ENCODE measurements at places on chromosomes 16 and 17.
A peak's percentile ranks its signal among the peaks of the same experiment; 100 is the strongest.

DNA sequence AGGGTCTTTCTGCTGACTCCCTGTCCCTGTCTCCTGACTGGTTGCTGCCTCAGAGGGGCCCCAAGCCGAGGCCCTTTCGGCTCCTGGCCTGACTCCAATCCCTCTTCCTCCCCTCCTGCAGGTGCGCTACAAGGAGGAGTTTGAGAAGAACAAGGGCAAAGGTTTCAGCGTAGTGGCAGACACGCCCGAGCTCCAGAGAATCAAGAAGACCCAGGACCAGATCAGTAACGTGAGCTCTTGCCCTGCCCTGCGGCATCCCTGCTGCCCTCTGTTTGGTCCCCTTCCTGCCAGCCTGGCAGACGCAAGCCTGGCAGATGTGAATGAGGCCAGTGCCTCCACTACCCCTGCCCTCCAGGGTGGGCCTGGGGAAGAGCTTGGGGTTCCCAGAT is 27.1 kb upstream of the LASP1NB start:
- no peak for DNase-seq

GRCh38 chr16:71276589-71277334 is 12.4 kb downstream of the CMTR2 start:
- DNase-seq: no peak

DNA sequence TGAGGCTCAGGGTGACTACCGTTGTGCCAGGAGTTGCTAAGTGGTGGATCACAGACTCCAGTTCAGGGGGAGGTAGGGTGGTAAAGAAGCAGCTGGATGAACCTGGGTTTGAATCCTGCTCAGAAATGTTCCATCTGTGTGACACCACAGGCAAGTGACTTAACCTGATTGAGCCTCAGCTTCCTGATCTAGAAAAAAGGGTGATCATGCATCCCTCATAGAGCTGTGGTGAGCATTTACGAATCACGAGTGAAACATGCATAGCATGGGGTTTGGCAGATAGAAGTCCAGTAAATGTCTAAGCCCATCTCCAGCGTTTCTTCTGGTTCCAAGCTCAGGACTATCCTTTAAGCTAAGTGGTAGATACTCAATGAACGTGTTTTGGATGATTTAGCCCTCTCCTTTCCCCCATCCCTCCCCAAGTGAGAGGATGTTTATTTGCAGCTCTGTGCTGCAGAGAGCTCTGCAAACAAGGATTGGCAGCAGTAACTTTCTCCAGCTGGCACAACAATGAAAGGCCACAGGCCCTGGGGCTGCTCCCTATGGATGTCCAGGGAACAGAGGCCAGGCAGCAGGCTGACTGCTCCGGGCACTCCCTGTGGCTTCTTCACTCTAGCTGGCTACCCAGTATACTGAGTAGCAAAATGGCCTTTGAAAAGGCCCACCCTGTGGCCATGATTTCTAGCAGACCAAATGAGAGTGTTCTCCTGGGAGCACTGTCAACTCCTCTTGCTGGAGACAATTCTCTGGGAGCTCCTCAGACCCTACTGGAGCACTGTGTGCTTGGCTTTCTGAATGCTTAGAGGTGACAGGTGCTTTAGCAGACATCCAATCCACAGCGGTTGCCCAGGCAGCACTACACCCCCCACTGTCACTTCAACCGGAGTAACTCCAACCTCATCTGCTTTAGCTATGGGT is 21.3 kb downstream of the CA4 start:
- no peak for DNase-seq

- DNase-seq: peak; percentile 1
These were observed 18.2 kb downstream of the IL34 start for GRCh38 chr16:70664325-70665112.

GRCh38 chr17:81228420-81228819 is 5.7 kb upstream of the CEP131 start:
- DNase-seq: no peak

GRCh38 chr17:63222655-63223054 is 223.5 kb downstream of the CYB561 start:
- DNase-seq: no peak

- no peak for DNase-seq
These were observed 45.0 kb downstream of the ESRP2 start for GRCh38 chr16:68190736-68191510.

GRCh38 chr16:3587547-3588110 is 10.4 kb upstream of the NLRC3 start:
- no peak for DNase-seq

DNA sequence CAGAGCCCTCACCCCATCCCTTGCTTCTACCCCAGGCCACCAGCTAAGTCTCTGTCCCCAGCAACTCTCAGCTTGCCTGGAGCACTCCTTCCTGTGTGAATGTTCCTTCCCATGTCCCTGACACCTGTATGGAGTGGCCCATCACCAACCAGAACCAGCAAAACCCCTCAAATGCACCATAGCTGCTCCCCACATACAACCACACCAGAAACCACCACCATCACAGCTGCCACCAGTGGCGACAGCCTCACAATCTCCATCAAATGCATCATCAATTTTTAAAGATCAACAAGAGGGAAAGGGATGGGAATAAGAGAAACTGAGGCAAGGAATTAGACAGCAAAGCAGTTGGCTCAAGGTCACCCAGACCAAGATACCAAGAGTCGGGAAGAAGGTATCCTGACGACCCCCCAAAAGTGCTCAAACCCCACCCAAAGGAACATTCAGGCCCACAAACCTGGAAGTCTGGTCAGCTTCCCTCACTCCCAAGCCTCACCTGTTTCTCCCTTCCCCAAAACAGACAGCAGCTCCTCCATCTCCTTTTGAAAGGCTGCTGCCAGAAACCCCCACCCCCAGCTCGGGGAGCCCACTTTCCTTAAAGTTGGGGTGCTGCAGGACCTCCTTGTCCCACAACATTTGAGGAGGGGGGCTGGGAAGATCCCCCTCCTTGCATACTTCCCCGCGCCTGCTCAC is 1.8 kb downstream of the SRCIN1 start:
- DNase-seq: no peak

GRCh38 chr17:49580981-49581647 is 5.4 kb downstream of the NXPH3 start:
- DNase-seq: no peak

GRCh38 chr17:82332669-82333278 is 792 bp downstream of the SECTM1 start:
- no peak for DNase-seq

GRCh38 chr17:70426752-70427151 is 257.4 kb downstream of the KCNJ2 start:
- DNase-seq: no peak

- DNase-seq: no peak
These were observed 399.9 kb upstream of the CDH11 start for GRCh38 chr16:65521633-65522328.

GRCh38 chr16:23452221-23452571 is 793 bp downstream of the COG7 start:
- DNase-seq: no peak

- no peak for DNase-seq
These were observed 243.9 kb upstream of the TBX2 start for GRCh38 chr17:61155590-61156237.

DNA sequence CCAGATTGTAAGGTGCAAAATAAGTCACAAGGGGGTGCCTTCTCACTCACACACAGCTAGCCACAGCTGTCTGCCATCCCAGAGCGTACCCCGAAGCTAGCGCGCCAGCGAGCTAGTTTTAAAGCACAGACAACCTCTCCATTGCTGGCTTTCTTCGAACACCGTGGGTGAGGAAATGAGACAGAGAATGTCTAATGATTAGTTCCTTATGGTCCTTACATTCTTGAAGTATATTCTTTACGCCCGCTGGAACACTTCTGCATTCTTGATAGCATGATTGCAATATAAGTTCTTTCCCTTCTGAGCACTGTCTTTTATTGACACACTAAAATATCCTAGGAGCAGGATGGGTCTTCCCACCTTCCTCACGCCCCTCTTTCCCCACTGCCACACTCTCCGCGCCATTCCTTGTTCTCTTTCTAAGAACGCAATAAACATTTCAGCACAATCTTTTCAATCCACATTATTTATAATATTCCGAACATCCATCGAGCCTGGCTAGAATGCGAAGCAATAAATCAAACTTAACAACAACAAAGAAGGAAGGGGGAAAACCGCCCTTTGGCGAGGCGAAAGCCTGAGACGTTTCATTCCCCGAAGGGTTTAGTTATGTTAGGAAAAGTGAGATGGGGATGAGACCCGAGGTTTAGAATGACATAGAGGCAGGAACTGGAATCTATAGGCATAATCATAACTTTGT is 251.3 kb downstream of the NTN1 start:
- DNase-seq: no peak

DNA sequence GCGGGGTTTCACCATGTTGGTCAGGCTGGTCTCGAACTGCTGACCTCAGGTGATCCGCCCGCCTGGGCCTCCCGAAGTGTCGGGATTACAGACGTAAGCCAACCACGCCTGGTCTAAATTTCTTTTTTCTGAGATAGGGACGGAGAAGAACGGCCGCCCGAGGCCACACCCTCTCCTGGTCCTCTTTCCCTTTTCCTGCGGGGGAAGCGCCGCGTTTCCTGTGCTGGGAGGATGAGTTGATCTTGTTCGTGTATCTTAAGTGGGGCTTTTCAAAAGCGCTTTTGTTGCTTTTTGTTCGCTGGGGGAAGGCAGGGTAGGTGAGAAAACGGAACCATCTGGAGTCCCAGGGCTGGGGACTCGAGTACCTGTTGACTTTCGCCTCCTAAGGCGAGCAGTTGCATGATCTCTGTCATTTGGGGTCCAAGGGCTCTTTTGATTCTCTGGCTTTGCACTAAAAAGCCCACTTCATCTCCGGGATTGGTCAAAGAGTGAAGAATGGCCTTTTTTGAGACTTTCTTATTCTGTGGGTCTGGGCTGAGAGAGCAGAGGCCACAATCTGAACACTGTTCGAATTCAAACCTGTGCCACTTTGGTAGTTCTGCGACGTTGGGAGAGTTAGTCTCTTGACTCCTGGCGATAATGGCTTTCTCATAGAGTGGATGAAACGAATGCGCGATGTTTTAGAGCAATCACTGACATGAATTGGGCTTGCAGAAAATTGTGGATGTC is 1.3 kb downstream of the FUS start:
- no peak for DNase-seq

DNA sequence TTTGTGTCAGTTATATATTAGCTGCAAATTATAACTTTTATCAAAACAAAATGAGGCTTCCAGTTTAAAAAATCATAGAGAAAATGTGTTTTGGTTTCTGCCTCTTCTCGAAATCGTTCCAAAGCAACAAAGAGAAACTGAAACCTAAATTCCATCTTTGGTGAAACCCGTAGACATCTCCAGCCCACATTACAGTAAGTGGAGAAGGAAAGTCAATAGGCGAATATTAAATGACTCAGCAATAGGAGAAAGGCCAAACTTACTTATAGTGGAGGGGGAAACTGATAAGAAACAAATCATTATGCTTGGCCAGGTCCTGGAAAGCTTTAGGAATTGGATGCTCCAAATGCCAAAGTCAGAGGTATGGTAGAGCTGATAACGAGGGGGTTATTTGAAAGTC is 103.0 kb upstream of the SHISA6 start:
- no peak for DNase-seq

GRCh38 chr16:12965274-12965804 is 63.9 kb downstream of the SHISA9 start:
- no peak for DNase-seq

DNA sequence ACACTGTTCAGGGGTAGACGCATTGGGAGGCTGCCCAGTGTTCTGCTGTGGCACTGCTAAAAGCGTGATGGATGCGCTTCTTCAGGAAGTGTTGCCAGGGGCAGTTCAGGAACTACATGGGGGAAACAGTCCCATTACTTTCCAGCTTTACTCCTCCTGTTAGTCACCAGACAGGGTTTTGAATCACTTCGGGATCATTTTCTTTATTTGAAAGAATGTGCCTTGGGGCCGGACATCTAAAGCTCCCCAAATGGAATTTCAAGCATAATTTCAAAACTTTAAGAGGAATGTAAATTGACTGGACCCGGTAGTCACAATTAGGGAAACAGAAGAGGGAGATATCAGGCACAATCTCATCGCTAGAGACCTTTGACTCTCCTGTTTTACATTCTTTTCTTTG is 1.3 kb upstream of the KRTAP2-1 start:
- DNase-seq: no peak

DNA sequence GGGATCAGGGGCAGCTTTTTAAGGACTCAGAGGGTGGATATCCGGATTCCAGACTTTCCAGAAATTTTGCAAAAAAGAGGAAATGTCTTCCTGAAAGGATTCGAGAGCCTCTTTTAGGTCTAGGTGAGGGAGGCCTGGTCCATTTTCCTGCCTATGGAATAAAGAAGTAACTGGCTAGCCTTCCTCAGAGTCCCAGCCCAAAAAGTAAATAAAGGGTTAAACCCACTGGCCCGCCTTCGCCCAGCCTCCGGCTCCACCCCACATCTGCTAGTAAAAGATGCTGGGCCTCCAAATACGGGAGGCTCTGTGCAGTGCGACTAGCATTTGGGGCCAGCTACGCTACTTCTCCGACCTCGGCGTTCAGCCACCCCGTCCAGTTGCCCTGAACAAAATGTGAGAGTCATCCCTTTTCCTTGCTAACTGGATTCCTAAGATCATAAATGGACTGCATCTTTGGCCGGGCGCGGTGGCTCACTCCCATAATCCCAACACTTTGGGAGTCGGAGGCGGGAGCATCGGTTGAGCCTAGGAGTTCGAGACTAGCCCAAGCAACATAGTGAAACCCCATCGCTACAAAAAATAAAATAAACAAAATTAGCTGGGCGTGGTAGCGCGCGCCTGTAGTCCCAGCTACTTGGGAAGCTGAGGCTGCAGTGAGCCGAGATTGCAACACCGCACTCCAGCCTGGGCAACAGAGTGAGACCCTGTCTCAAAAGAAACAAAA is 824 bp upstream of the MPP2 start:
- DNase-seq: peak; percentile 29

DNA sequence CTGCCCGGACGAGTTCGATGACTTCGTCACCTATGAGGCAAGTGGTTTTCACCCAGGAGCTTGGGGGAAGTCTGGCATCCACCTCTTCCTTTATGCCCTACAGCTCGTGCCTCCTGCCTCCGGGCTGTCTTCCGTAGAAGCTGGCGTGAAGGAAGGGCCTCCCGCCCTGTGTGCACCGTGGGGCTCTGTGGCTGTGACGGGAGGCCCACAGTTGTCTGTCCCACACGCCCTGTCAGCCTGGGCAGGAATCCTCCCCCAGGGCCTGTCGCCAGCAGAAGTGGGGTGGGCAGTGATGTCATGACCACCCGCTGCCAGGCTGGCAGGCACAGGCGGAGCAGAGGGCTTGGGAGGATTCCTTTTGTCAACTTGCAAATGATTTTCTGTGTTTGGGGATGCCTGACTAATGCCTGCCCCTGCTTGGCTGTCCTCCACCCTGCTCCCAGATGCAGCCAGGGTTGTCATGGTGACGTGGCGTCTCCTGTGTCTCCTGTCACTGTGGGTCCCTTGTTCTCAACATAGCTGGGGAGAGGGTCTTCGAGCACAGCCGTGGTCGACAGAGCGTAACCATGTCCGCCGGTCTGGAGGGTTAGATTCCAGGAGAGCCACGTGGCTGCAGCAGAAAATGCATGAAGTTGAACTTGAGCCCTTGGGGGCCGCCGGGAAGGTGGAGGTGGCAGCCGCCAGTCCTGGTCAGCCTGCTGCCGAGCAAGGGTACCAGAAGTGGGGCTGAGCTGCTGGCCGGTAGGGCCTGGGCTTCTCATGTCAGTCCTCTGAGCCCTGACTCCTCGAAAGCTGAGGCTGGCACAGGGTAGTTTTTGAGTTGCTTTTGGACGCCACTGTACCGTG is 46.1 kb downstream of the RAB11FIP3 start:
- no peak for DNase-seq
